ENCODE measurements at places on chromosomes 16 and 17.

GRCh38 chr16:22018559-22018958, 10.6 kb downstream of the MOSMO start:
- DNase-seq: no peak

DNA sequence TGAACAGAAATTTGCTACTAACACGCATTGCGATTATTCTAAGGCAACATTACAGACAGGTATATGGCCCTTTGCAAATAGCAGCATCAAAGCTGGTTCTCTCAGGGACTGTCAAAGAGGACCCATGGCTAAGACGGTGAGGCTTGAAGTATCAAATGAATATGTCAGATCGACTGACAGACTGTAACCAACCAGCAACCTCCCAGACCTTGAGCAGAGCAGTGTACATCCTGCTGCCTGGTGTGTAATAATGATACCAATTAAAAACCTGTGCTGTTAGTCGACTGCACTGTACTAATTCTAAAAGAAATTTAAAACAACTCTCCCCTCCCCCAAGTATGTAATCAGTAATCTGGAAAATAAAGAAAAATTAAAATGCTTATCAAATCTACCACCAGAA, 35.9 kb upstream of the GHDC start:
- no peak for DNase-seq

- DNase-seq: no peak
These were observed 23.1 kb downstream of the LGALS9 start for GRCh38 chr17:27654136-27654535.

DNA sequence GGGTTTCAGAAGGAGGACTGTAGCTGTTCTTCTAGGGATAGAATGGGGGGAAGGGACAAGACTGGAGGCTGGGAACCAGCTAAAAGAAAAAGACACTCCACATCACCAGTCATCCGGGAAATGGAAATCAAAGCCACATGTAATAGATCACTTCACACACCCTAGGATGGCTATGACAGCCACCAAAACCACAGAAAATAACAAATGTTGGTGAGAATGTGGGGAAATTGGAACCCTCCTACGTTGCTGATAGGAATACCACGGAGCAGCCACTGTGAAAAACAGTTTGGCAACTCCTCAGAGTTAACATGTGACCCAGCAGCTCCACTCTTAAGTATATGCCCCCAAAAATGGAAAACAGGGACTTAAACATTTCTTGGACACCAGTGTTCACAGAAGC, 2.3 kb downstream of the TLE7 start:
- no peak for DNase-seq

GRCh38 chr17:82802075-82802780, 37.6 kb downstream of the ZNF750 start:
- no peak for DNase-seq

DNA sequence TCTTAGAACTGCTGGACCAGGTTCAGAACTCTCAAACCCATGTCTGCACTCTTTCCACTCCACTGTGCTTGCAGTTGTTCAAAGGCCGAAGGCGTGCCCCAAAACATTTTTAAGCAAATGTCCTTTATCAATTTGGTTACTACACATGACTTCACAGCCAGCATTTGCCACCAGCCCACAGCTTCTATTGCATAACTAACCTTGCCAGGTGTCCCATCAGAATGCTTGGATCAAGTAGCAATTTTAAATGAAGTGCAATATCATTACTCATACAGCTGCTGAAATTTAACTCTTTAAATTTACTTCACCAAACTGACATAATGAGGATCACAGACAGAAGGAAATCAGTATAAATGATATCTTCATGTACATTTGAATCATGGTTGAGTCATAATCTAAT, 29.8 kb upstream of the HS3ST3A1 start:
- DNase-seq: no peak

- no peak for DNase-seq
These were observed 96.3 kb downstream of the CYLD start for GRCh38 chr16:50838165-50838564.

DNA sequence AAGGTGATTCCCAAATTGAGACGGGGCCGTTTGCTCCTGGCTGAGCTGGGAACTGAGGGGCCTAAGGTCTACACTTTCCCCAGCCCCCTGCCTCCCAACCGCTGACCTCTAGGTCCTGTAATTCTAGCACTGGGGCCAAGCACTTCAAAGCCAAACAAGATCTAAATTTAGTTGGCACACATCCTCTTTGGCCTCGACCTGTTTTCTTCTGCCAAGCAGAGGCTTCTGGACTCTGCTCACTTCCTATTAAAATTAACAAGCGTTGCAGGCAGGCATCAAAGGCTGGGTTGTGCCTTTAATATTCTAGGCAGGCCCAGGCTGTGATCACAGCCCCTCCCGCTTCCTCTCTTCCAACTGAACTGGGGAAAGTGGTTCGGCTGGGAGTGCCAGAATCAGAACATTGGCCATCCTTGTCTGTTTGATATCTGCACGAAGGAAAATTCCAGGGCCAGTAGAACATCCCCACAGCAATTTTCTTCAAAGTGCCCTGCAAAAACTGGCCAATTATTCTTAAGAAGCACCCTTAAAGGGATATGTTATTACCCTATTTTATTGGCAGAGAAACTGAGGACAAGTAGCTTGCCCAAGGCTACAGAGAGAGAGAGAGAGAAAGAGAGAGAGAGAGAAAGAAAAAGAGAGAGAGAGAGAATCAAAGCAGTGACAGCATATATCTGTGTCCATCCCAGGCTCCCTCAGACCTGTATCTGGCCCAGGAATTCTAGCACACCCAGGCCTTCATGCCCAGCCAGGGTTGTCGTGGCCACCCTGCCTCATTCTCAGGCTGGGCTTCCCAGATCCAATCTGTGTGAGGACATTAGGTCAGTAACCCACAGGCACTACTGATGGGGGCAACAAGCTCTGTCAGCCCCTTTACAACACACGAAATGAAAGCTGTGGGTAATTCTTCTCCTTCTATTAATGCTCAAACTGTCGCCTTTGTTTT, 12.8 kb upstream of the MT4 start:
- DNase-seq: no peak

DNA sequence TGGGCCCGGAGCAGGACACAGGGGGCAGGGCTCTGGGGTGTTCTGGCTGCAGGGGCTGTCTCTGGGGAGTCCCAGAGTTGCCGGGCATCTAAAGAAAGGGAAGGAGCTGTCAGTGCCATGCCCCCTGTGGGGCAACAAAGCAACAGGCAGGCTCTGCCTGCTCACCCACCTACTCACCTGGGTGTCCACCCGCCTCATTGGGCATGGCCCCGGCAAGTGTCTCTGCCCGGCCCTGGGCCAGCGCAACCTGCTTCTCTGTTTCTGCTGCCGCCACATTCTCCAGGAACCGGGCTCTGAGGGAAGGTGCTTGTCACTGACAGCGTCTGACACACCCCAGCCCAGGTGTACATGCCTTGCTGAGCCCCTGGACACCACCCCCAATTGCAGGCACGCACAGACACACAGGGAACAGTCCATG, 7.3 kb downstream of the TMEM208 start:
- DNase-seq: no peak

DNA sequence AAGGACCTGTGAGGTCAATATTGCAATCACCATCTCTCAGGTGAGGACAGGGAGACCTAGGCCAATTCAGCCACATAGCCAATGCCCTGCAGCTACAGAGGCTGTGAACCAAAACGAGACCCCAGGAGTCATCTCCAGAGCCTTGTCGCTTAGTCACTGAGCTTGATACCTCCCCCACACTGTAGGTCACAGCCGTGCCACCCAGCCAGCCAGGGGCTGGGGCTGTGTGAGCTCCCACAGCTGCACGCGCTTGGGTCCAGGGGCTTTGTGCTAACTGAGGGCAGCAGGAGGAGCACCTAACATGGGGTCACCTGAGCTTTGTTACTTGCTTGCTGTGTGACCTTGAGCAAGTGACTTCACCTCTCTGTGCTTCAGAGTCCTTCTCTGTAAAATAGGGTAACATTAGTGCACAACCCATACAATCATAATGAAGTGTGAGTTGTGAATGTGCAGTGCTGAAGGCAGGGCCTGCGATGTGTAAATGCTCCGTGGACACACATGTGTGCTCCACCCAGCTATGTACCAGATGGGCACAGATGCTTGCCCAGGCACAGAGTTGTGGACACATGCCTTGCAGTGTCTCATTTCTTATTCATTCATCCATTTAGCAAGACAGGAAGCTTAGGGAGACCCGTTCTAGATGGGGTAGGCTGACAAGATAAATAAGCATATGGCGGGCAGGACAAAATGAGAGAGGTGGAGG, 25.9 kb downstream of the SBK1 start:
- no peak for DNase-seq

All from stimulated activated CD4-positive, alpha-beta T cell treated with anti-CD3 and anti-CD28 coated beads, Interleukin-1b, Interleukin-23, amount 100 ng/mL, for 4 hours (primary cell).